ENCODE measurements at places on chromosomes 1 and 21.

- DNase-seq, result no peak
These were observed 67.3 kb downstream of the ELAVL4 start for GRCh38 chr1:50175719-50176639.

- no peak for DNase-seq
These were observed 148.9 kb upstream of the IGSF21 start for GRCh38 chr1:17958704-17959103.

DNA sequence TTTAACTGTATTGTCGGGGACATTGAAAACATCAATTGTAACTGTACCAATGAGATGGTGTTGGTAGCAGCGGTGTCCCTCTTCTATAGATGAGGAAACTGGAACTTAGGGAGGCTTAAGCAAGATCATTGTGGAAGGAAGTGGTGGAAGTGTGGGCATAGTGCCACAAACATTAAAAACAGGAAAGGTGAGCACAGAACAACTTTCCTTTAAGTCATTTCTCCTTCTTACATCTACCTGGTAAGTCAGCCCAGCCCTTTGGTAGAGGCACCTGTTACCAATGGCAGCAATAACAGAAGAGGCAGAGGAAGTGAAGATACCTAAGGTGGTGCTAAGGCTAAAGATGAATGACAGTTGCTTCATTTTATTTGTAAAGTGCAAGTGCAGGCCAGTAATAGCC lies 12.0 kb upstream of the CTSS start:
- DNase-seq, result no peak

DNA sequence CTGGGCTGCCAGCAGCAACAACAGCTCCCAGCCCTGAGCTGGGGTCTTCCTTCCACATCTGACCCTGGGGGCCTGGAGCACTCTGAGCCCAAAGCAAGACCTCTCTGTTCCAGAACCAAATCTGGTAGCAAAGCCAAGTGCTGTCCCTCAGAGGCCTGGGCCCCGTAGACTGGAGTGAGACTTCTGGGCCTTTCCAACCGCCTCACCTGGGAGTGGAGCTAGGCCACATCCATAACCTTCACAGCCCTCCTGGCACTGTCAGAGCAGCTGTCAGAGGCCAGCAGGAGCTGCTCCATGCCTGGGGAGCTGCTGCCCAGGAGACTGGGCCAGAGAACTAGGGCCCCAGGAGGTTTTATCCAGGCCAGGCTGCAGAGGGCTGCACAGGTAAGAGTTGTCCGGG lies 15.4 kb upstream of the SLC5A9 start:
- DNase-seq, result no peak

DNA sequence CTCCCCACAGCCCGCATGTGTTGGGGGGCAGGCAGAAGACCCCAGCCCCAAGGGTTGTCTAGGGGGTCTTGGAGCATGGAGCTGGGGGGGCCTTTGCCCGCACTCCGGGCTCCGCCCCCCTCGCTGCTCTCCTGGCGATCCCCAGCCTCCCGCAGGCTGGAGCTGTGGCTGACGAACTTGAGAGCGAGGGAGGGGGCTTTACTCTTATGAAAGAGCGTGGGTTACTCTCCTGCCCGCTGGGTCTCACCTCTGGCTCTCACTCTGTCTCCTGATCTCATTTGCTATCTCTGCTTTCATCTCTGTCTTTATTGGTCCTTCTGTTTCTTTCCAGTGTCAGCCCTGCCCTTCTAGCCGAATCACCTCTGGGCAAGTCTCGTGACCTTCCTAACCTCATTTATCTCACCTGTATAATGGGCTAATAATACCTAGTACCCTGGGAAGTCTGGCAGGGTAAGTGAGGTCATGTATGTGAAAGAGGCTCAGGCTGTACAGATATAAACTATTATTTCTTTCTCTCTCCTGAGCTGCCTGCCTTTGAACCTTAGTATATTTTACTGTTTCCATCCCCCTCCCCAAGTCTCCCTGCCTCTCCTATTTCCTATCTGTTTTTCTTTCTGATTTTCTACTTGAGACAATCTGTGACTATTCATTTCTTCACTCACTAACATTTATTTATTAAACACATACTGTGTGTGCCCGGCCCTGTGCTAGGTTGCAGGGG lies 731 bp downstream of the EFNA4 start:
- DNase-seq, result no peak

DNA sequence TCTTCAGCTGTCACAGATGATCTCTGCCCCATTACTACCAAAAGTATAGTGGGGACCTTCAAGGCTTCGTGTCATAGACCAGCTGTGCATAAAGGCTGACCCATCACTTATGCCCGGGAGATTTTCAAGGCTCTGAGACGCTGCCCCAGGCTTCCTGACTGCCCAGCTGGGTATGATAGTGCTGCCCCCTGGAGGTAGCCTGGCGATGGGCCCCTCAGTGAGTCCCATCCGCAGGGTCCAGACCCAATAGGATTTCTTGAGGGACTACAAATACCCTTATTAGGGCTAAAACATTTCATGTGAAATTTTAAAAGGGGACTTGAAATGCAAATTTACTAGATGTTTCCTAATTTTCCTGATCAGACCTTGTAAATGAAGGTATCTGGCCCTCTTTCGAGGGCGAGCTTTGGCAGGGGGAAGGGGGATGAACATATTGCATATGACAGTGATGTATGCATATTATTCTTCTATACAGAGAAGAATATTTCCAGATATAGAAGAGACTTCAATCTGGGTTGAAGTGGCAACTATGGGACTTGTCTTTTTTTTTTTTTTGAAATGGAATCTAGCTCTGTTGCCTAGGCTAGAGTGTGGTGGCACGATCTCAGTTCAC lies 11.7 kb upstream of the FCMR start:
- DNase-seq, result no peak

- no peak for DNase-seq
These were observed 2.2 kb upstream of the ADORA3 start for GRCh38 chr1:111505641-111506119.

- no peak for DNase-seq
These were observed 180.4 kb downstream of the ROR1 start for GRCh38 chr1:63954187-63954586.

DNA sequence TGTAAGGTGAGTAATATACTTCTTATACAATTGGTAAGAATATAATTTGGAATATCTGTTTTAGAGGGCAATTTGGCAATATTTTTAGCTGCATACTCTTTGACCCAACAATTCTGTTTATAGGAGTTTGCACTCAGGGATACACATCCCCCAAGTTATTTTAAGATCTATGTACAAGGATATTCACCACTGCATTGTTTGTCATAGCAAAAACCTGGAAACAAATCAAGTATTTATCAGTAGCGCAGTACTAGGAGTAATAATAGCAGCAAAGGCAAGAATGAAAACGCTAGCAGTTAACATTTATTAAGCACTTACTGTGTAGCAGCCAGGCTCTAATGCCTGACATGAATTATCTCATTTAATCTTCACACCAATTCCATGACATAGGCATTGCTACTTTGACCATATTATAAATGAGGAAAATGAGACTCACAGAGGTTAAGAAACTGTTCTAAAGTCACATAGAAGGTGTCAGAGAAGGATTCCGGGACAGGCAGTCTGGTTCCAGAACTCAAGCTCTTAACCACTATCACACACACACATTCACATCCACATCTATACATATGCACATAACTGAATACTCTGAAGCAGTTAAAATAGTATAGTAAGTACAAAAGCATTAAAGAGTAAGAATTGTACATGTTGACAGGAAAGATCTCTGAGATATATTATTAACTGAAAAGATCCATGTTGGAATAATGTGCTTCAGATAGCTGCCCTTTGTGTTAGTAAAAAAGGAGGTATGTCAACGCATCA lies 30.6 kb downstream of the PHC2 start:
- DNase-seq, result no peak

GRCh38 chr1:54715493-54716298 lies at the start of gene TTC4:
Gene TTC4 (plus strand): TSS chr1:54715861. CDS start chr1:54715909, 48 bp downstream.
- peak; percentile 57 for DNase-seq

DNA sequence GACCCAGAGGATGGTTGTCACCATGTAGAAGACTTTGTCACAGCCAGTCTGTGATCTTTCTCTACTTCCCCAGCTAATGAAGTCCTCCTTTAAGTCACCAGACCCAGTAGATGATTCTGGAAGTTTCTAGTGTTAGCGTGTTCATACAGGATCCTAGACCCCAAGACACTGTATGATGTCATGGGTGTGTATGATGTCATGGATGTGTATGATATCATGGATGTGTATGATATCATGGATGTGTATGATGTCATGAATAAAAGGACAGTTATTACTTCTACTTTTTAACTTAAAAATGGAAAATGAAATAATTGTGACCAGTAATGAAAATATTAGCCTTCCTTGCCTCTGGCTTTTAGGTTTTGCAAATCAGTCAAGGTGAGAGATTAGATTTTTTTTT lies 260.0 kb downstream of the FMN2 start:
- no peak for DNase-seq

DNA sequence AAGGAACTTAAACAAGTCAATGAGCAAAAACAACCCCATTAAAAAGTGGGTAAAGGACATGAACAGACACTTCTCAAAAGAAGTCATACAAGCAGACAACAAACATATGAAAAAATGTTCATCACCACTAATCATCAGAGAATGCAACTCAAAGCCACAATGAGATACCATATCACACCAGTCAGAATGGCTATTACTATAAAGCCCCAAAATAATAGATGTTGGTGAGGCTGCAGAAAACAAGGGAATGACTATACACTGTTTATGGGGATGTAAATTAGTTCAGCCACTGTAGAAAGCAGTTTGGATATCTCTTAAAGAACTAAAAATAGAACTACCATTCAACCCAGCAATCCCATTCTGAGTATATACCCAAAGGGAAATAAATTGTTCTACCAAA lies 51.2 kb downstream of the MRPL39 start:
- DNase-seq, result no peak

DNA sequence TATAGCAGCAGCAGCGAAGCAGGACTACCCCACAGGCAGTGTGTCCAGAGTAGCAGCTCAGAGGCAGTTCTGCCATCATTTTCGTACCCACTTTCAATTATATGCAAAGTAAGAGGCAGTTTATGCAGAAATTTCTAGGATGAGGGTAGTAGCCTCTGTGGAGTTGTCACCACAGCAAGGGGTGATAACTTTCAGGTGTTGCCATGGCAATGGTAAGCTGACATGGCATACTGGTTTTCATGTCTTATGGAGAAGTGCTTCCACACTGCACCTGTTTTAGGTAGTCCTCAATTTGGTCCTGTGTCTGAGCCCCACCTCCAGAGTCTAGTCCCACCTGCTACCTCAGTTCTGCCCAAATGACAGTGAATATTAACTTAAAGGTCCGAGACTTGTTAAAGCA lies 133.3 kb upstream of the SYT6 start:
- DNase-seq, result no peak

- DNase-seq, result peak; percentile 5
These were observed 294.0 kb downstream of the LRRC40 start for GRCh38 chr1:69911301-69911801.

GRCh38 chr1:21510113-21510493 lies 880 bp downstream of the ALPL start:
- no peak for DNase-seq

- DNase-seq, result no peak
These were observed 253.8 kb downstream of the PCP4 start for GRCh38 chr21:40120940-40121575.

DNA sequence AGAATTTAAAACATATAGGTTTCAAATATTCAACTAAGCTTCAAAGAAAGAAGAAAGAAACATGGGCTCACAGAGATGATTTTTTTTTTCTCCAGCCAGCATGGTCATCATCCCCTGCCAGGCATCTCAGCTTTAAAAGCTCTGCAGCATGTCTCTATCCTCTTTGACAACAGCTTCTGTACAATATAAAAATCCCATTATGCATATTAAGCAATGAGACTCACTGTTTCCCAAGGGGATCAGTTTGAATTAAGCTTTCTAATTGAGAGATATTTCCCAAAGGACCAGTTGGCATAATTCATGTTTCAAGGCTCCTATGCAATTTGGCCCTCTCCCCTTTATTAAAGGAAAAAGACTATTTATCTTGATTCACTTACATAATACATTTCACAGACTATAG lies 220.3 kb downstream of the GRIK1 start:
- DNase-seq, result no peak

DNA sequence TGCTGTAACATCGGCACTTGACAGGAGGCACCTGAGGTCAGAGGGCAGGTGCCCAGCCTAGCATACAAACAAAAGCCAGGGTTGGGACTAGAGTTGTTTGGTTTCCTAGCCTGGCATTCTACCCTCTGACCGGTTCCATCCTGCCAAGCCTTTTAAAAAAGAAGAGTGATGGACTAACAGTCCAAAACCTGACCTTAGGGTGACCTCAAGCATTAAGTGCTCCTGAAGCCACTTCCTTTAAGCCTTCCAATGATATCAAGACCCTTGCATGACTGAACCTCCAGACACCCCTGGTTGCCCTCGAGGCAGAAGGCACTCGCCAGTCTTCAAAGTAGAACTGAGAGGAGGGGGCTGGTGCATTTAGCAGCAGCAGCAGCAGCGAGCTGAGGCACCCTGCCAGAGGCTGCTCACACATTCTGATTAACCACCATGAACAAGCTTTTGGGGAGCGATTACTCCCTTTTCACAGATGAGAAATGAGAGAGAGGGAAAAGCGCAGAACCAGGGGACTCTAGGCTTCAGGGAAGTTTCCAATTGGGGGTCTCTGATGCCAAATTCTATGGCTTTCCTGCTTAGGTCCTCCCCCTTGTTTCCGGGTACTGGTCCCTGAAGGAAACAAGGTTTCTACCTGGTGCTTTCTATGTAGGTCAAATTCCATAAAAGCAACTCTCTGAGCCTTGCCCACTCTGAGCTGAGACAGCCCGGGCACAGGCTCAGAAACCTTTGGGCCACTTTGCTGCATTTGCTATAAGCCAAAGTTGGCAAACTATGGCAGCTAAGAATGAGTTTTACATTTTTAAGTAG lies 9.2 kb downstream of the SLC2A1 start:
- DNase-seq, result no peak

DNA sequence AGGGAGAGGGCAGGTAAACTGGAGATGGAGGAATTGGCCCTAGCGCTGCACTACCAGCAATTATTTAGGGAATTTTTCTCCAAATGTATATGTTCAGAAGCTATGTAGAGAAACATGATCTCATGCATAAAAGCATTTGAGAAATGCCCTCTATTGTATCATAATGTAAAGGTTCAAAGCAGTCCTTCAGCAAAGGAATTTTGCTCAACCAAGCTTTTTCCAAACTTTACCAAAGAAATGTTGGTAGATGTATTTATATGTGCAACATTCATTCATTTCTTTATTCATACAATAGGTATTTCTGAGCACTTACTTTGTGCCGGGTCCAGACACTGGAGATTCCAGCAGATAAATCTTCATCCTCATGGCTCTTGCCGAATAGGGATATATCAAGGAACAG lies 64.4 kb downstream of the XCL1 start:
- no peak for DNase-seq

Measured in HTR-8/SVneo (cell line).